ENCODE measurements at places on chromosomes 13 and 19.

- DNase-seq = no peak
Measured at GRCh38 chr13:83798731-83799130, 83.5 kb downstream of the SLITRK1 start.

- no peak for DNase-seq
Measured at GRCh38 chr19:1650650-1651567, 1.5 kb downstream of the TCF3 start.

DNA sequence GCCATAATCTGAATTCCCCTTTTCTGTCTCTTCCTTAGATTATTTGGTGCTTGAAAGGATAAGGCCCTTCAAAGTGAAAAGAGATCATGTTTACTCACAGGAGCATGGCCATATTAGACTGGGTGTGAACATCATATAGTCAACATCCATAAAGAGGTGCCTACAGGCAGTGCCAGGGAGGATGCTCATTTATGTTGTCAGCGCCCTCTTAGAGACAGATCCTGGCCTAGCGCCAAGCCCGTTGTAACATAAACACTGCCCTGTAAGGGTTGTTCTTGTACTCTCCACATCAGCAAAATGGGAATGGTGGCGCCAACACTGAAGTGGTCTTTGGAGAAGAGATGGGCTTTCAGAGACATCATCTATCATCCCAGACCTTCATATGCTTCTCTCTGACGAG, 16.1 kb downstream of the PCDH8 start:
- no peak for DNase-seq

DNA sequence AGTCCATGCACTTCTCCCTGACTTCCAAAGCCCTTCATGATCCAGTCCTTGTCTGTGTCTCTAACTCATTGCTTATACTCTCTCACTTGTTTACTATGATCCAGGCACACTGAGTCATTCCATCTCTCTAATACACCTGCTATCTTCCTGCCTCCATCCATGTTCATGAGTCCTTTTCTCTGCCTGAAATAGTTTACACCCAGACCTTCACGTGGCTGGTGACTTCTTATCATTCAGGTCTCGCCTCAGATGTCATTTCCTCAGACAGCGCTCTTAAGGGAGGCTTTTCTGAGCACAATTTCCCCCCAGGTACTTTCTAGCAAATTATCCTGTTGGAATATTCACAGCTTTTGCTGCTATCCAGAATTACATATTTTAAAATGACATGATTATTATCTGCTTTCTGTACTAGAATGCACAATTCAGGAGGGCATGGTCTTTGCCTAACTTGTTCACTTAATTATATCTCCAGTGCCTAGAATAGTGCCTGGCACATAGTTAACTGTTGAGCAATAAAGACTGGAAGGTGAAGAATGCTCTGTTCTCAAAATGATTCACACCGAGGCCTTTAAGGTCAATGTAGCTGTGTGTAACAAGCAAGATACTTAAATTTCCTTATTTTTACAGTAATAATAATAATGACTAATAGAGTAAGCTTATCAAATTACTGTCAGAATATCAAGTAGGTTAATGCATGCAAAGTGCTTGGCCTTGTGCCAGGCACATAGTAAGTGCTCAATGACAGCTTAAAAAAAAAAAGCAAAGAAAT, 183.7 kb upstream of the SPRY2 start:
- no peak for DNase-seq

GRCh38 chr13:79846386-79846785, 365.4 kb downstream of the NDFIP2 start:
- no peak for DNase-seq

DNA sequence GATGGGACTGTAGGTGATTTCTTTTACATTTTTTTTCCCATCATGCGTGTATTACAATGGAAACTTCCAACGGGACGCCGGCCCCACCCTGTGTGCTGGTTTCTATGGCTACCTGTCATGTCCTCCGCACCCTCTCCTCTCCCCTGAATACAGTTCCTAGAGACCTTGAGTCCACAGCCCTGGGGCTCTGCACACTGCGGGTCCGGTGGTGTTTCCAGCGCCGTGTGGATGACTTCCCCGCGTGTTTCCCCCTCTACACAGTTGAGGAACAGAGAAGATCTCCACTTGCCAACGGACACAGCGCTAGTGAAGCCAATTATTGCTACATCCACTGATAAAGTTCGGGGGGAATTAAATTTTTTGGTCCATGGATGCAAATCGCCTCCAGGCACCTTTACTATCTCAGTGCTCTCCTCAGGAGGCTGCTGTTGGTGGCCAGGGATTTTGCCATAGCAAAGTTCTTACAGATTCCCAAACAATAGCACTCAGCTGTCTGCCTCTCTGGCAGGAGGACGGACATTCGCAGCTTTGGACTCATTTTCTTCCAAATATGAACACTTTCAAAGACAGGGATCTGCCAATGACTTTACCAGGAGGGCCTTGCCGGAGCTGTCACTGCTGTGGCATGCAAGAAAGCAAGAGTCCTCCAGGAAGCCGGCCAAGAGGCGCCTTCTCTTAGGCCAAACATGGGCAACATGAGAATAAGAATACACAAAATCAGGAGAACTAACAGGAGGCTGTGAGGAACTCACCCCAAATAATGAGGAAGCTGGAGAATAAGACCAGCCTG, 39.3 kb upstream of the GAS6 start:
- no peak for DNase-seq

DNA sequence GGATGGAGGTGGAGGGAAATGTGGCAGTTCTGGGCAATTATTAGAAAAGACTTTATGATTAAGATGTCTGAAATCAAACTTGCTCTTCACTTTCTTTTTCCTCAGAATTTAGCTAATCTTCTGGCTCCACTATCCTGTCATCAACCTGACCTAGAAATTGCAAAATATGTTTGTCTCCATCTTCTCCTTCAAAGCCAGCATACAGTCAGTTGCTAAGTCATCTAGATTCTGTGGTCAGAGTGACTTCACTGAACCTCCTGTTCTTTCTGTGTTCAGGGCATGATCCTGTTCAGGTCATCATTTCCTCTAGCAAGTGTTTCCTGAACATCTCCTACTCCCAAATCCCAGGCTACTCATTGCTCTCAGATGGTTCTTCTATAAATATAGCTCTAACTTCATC, 10.8 kb upstream of the CCNA1 start:
- DNase-seq = no peak

GRCh38 chr19:4294389-4294788, 7.8 kb downstream of the TMIGD2 start:
- DNase-seq = no peak

- no peak for DNase-seq
Measured at GRCh38 chr13:24270639-24271141, 38.7 kb upstream of the C1QTNF9 start.

- no peak for DNase-seq
Measured at GRCh38 chr13:73900591-73900990, 233.6 kb downstream of the KLF12 start.

GRCh38 chr19:12187625-12188024, 24.7 kb downstream of the ZNF136 start:
- no peak for DNase-seq

GRCh38 chr13:41909506-41909905, 51.4 kb downstream of the VWA8 start:
- no peak for DNase-seq

GRCh38 chr19:42394751-42395150, 4.7 kb upstream of the CNFN start:
- DNase-seq = no peak

DNA sequence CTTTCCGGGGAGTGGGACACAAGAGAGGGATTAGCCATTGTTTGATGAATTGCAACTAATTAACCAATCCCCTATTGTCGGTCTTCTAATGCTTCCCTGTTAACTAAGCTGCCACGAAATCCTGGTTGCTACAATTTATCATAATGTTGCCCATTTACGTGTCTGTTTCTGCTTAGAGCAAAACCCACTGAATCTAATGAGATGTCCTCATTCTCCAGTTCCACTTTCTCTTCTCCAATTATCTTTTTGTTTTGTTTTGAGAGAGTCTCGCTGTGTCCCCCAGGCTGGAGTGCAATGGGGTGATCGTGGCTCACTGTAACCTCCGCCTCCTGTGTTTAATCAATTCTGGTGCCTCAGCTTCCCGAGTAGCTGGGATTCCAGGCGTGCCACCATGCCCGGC, 5.2 kb upstream of the DPP9 start:
- no peak for DNase-seq

GRCh38 chr19:17910791-17911360, 21.9 kb upstream of the CCDC124 start:
- DNase-seq = no peak

GRCh38 chr13:106690779-106691178, 122.8 kb upstream of the ARGLU1 start:
- DNase-seq = no peak

GRCh38 chr19:56294549-56294948, 20.1 kb downstream of the ZSCAN5A start:
- DNase-seq = no peak

- no peak for DNase-seq
Measured at GRCh38 chr19:33946535-33947264, 150.0 kb downstream of the KCTD15 start.

DNA sequence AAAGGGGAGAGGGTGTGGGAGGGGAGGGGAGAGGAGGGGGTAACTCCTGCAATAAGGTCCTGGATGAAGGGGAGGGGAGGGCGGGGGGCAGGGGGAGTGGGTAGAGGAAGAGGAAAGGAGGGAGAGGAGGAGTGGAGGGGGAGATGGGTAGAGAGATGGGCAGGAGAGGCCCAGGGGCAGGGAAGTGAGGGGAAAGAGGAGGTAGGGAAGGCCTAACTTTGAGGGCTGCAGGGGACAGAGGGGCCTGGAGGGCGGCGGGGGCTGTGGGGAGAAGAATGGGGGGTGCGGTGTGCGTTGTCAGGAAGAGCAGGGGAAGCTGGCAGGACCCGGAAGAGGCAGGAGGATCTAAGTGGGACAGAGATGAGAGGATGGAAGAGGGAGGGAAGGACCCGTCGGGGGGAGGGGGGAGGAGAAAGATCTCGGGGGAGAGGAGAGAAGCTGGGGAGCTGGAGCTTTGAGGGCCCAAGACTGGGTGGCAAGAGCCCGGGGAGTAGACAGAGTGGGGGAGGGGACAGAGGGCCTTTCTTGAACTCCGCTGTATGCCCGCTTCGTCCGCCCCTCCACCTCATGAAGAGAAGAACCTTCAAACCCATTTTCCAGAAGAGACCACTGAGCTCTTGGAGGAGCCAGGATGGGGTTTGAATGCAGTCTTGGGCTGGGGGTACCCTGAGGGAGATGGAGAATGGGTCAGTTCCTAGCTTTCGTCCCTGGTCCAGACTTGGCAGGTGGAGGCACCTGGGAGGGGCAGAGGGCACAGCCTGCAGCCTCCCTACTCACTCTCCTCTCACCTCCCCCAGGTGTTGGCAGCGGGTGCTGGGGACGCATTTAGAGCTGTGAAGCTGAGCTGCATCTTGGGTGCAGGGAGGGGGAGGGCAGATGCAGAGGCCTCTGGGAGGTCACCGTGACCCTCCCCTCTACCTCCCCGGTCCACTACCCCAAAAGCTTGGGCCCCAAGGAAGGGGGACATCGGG, 778 bp upstream of the LRRC4B start:
- no peak for DNase-seq

DNA sequence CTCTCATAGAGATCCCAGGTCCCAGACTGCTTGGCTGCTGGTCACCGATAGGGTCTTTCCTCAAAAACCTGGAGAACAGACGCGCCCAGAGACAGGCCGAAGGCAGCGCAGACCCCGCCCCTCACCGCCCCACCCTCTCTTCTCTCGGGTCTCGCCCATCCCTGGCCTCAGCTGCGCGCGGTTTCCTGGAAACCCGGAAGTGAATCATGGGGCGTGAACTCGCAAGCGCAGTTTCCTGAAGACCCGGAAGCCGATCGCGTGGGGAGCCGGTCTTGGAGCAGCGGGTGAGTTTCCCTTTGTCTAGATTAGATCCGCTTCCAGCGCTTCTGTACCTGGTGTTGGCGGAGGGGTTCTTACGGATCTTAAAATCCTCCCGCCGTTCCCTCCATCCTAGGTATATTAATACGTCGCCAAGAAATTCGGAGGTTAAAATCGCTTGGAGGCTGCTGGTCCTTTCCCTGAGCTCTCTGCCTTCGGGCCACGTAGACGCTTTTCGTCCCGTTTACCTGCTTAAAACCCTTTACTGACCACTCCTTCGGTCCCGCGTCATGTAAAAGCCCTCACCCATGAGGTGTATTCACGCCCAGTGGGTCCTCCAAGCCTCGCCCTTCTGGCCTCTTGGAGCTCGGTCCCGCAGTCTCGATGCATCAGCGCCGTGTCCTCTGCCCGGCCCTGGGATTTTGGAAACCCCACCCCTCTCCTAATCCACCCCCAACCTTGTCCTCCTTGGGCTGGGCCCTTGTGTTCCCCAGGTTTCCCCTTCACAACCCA, at the start of gene ZNF578:
TSS of gene ZNF578 (plus strand) at position 230 of the 771 bp plus-strand sequence. CDS start 48,293 bp downstream, outside the sequence.
- no peak for DNase-seq

- no peak for DNase-seq
Measured at GRCh38 chr19:35327642-35328041, 1.3 kb upstream of the CD22 start.

- no peak for DNase-seq
Measured at GRCh38 chr13:26951581-26952177, 191.1 kb upstream of the GPR12 start.

GRCh38 chr13:106291006-106291405, 244.5 kb downstream of the EFNB2 start:
- no peak for DNase-seq

DNA sequence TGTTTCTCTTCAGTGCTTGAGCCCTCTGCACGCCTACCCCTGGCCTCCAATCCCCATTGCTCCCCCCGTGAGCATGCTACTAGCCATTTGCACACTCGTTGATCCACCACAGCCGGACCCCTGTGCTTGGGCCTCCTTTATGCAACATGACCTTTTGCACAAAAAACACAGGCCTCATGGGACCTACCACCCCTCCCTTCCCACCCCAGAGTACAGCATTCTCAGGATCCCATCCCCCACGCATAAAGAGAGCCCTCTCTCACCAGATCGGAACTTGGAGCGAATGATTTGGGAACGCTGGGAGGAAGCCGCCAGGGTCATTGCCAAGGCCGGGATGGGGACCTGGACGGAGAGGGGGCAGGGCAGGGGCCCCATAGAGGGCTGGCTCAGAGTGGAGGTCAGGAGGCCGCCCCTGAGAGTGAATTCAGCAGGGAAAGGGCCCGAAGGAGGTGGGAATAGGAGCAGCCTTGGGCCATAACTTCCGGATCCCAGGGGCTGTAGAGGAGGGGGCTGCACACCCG, 754 bp downstream of the MAMSTR start:
- DNase-seq = no peak

GRCh38 chr19:36573895-36574720, 1.0 kb upstream of the ZNF529 start:
- DNase-seq = no peak

Data from NCI-H526 treated with DMSO at 0.1 percent for 48 hours (cell line).